ENCODE measurements at places on chromosomes 3 and 15.

DNA sequence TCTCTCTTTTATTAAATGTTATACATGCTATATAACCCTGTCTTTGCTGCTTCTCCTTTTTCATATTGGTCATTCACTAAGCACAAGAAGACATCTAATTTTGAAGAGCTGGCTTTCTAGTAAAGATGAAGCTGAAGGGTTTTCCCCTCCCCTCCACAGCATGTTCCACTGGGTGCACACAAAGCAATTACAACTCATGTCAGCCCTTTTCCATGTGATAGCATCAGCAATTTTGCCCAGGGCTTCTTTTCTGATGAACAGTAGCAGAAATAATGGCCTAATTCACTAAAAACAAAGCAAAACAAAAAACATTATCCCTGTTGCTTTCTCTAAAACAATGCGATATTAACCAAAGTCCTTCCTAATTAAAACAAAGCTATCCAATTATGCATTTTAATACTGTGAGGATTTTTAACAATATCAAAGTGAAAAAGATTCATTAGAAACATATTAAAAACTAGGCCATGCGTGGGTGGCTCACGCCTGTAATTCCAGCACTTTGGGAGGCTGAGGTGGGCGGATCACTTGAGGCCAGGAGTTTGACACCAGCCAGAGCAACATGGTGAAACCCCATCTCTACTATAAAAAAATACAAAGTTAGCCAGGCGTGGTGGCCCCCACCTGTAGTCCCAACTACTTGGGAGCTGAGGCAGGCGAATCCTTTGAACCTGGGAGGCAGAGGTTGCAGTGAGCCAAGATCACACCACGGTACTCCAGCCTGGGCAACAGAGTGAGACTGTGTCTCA lies 12.2 kb upstream of the PIK3R4 start:
- no peak for DNase-seq

DNA sequence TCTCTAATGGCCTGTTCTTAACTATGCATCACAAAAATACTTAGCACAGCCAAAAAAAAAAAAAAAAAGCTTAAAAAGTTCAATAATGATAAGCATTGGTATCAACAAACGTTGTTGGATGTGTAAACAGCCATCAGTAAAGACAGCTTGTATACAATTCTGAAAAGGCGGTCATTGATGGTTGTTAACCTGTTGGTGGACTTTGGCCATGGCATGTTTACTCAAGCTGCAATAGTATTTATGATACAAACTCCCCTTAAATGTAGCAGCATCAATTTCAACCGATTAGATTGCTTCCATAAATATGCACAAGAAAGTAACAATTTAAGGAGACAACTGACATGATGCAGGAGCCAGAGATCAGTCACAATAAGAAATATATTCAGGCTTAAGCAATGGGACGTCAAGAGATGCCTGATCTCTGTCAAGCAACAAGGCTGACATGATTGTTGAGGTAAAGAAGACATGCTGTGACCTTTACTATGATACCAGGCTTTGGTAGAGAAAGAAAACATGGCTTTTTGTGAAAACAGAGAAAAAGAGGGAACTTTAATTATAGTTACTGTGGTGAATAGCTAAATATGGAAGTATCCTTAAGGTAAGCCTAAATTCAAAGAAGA lies 14.2 kb upstream of the SLC7A14 start:
- no peak for DNase-seq

GRCh38 chr3:38655708-38656300 lies 6.3 kb upstream of the SCN5A start:
- DNase-seq, result peak; percentile 40

DNA sequence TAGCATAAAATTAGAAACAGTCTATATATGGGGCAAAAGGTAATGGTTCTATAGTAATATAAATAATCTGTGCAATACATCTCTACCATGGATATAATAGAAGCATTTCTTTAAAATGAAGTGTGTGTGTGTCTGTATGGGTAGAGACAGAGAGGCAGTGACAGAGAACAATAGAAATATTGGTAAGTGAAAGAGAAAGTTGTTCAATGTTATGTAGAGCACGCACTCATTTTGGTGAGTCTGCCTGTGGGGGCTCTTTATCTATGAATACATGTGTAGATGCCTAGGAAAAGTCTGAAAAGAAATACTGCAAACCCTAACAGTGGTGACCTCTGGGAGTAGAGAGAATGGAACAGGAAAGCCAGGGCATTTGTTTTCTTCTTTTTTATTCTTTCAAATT lies 182.6 kb downstream of the STAC start:
- DNase-seq, result no peak

DNA sequence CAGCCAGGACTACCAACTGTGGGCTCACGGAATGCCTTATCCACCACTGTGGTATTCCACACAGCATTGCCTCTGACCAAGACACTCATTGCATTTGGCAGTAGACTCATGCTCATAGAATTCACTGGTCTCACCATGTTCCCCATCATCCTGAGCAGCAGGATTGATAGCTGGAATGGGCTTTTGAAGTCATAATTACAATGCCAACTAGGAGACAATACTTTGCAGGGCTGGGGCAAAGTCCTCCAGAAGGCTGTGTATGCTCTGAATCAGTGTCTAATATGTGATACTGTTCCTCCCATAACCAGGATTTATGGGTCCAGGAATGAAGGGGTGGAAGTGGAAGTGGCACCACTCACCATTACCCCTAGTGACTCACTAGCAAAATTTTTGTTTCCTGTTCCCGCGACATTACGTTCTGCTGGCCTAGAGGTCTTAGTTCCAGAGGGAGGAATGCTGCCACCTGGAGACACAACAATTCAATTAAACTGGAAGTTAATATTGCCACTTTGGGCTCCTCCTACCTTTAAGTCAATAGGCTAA lies 58.6 kb upstream of the CCDC80 start:
- peak; percentile 70 for DNase-seq

DNA sequence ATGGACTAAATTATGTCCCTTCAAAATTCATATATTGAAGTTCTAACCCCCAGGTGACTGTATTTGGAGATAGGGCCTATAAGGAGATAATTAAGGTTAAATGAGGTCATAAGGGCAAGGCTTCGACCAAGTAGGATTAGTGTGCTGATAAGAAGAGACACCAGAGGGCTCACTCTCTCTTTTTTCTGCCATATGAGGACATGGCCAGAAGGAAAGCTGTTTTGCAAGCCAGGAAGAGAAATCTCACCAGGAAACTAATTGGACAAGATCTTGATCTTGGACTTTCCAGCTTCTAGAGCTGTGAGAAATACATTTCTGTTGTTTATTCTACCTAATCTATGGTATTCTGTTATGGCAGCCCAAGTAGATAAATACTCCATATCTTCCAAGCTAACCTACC lies 503.6 kb upstream of the NAALADL2 start:
- peak; percentile 35 for DNase-seq

DNA sequence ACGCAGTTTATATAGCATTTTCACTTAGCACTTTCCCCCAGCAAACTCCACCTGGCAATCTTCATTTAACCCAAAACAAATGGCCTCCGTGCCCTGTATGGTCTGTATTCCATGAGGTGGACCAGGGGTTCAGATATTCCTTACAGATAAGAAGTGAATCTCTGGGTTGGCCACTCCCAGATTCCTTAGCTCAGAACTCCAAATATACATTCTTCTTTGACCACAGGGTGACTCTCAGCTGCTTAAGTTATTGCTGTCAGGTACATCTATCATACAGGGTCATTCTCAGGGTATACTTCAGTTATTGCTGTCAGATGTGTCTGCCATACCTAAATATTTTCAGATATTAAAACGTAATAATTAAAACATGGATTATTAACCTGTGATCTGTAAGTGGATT lies 229.8 kb downstream of the TBL1XR1 start:
- DNase-seq, result peak; percentile 81

GRCh38 chr3:154275292-154275691 lies 49.0 kb downstream of the DHX36 start:
- no peak for DNase-seq

DNA sequence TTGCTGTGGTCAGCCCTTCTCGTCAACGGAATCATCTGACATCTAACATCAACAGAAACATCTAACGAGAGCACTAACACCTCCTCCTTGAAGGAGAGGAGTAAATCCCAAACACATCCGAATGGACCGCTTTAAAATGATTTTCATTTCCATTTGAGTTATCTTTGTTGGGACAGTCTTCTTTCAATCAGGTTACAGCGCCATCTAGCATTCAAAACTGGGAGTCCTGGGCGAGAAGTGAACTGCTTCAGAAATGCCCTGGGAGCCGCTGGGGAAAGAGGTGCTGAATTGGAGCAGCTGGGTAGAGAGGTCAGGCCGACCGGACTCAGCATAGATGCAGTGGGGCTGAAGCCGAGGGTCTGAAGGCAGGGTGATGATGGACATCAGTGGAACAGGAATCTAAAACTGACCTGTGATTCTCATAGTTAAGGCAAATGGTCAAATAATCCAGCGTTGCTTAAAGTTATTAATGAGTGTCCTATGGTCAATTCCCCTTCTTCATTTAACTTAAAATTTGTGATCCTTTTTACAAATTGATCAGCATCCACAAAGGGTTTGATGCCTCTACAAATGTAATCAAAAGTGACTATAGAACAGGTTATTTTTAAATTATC lies 170.0 kb upstream of the NDN start:
- no peak for DNase-seq

GRCh38 chr3:44845528-44846520 lies 15.9 kb upstream of the TMEM42 start:
- DNase-seq, result peak; percentile 81

DNA sequence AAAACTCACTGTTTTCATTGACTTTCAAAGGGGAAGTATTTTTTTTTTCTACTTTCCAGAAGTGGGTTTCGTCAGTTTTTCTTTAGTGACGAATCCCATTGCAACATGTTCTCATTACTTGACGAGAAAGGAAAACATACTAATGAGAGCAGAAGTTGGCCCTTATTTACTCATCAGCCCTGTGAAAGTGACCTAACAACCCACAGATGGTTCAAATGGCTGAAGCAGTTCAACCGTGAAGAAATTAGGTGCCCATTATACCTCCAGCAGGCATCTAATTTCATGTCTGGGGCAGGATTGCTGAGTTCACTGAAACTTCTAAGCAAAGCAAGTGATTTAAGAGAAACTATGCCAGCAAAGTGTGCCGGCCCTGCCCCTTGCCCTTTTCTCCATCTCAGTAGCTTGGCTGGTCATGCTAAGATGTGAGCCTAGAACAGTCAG lies 9.0 kb downstream of the AQP9 start:
- DNase-seq, result no peak

- no peak for DNase-seq
These were observed 49.2 kb upstream of the CCDC54 start for GRCh38 chr3:107328069-107328468.

DNA sequence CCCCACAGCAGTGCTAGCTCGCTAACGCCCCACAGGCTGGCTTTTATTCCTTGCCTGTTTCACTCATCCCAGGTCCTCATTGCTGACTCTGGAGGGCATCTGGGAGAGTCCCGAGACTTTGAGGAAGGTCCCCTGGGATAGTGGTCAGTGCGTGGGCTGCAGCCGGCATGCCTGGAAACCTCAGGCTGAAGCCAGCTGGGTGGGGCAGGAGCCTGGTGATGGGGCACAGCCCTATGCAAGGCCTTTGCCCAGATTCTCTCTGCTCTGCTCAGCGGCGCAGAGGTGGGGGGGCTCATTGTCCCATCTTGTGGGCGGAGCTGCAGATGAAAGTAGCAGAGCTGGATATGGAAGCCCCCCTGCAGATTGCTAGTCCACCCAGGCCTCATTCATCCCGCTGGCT lies 55.7 kb upstream of the SMAD6 start:
- DNase-seq, result no peak

- no peak for DNase-seq
These were observed 560.9 kb upstream of the AGTR1 start for GRCh38 chr3:148136816-148137215.

DNA sequence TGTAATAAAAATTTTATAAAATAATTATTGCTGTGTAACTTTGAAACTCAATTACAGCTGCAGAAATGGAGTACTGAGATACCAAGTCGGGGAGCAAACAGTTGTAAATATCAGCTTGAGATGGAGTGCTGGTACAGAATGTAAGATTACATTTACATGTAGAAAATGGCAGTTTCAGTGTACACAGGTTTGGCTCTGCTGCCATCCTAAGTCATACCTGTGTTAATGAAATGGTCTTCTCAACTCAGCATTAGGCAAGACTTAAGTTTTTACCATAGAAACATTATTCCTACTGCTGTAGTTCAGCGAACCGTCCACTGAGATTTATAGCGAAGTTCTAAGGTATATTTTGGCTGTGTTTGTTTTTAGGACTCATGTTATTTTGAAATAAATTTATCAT lies 110.1 kb upstream of the TBL1XR1 start:
- no peak for DNase-seq

GRCh38 chr3:143972155-143972504 lies 507 bp downstream of the DIPK2A start:
- DNase-seq, result no peak

DNA sequence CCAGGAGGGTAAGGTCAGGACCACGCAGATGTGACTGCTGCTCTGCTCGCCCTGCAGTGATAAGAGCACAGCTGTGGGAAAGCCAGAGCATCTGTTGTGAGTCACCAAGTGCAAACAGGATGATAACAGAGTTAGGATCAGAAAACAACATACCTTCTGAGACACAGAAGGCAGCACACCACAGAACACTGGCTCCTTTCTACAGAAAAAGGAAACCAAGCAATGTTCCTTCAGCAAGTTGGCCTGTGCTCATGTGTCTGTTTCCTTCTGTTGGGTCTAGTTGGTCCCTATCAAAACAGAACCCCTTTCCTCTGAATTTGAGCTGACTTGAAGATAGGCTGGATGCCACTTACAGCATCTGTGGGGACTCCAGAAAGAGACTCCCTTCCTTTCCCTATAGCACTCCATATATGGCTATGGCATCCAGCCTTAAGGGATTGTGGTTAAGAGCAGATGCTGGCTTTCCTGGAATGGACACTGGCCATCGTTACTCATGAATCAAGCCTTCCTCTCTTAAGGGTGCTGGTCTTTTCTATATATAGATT lies 440.7 kb upstream of the THBS1 start:
- peak; percentile 43 for DNase-seq

DNA sequence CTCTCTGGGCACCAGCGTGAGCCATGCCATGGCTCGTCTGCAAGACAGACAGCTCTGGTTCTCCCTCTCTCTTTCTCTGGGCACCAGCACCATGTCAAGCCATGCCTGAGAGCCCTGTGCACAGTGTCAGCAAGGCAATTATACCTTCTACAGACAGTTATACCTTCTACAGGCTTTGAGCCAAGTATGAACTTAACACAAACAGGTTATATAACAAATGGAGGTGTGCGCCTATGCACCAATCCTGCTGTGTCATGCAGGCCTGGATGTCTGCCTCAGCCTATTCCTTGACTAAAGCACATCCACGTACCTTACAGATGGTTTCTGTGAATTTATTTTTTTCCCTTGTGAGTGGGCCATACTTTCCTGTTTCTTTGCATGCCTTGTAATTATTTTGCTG lies 5.9 kb upstream of the FBXL2 start:
- no peak for DNase-seq

GRCh38 chr15:95795386-95795785 lies 535.1 kb upstream of the NR2F2 start:
- peak; percentile 62 for DNase-seq

DNA sequence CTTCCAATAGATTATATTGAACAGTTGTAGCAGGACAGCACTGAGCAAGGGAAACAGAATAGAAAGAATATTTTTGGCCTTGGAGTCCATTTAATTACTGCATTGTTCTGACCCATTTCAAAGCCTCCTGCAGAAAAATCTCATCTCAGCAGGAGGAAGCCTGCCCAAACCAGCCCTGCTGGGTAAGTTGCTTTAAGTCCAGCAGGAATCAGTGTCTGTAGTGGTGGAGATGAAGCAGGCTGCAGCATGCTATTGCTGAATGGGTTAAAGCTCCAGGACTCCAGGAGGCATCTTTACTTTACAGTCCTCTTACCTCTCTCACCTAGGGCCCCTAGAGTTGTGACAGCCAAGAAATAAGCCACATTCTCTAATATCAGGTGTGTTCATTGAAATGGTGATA lies 380.3 kb upstream of the THBS1 start:
- no peak for DNase-seq

- no peak for DNase-seq
These were observed at the start of gene TM6SF1 for GRCh38 chr15:83106994-83107840. TSS of gene TM6SF1 (plus strand) at chr15:83107645. CDS start at chr15:83107681, 36 bp downstream.

Data from NCI-H226 (cell line).